Fibroblast of skin of left quadriceps (primary cell): ENCODE measurements at places on chromosomes 13 and 19.
A peak's percentile ranks its signal among the peaks of the same experiment; 100 is the strongest.

GRCh38 chr19:7382694-7383093 lies 34.0 kb downstream of the ARHGEF18 start:
- no peak for DNase-seq

- no peak for DNase-seq
Measured at GRCh38 chr13:63541336-63541735, 2125.7 kb upstream of the PCDH20 start.

DNA sequence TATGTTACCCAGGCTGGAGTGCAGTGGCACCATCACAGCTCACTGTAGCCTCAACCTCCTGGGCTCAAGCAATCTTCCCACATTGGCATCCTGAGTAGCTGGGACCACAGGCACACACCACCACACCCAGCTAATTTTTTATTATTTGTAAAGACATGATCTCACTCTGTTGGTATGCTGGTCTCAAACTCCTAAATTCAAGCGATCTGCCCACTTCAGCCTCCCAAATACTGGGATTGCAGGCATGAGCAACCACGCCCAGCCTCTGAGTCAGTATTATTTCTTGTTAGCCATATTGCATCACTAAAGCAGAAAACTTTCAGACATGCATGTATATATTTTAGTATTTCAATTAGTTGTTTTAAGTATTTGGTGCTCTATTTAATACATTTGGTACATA lies 376.4 kb downstream of the GPC6 start:
- peak; percentile 74 for DNase-seq

- DNase-seq, result no peak
Measured at GRCh38 chr19:1524287-1524971, 552 bp downstream of the PLK5 start.

GRCh38 chr13:30415430-30416030 lies 6.8 kb upstream of the UBE2L5 start:
- DNase-seq, result no peak

DNA sequence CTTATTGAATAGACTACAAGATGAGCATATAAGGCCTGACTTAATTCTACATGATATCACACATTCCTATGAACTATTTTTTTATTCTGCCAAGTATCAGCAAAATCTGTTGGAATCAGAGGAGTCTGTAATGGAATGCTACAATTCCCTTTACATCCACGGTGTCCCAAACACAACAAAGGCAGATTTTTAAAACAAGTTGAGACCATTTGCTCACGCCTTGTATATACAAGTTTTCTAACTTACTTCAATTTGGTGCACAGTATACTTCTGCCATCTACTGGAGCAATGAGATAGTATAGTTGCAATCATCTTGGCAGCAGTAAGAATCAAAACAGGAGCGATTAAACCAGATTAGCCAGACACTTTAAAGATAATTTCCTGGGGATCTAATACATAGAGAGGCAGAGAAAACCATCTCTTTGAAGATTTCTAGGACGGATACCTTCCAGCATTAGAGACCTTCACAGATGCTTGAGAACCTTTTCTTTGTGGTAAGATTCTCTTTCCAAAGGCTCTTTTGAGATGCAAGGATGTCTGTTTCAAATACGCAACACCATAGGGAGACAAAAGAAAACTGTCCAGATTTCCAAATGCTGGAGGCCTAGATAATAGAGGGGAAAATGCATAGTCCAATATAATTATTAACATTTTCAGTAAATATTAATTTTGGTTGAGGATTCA lies 302.0 kb upstream of the MIR17HG start:
- no peak for DNase-seq

- DNase-seq, result no peak
Measured at GRCh38 chr19:48741129-48741999, 954 bp upstream of the RASIP1 start.

DNA sequence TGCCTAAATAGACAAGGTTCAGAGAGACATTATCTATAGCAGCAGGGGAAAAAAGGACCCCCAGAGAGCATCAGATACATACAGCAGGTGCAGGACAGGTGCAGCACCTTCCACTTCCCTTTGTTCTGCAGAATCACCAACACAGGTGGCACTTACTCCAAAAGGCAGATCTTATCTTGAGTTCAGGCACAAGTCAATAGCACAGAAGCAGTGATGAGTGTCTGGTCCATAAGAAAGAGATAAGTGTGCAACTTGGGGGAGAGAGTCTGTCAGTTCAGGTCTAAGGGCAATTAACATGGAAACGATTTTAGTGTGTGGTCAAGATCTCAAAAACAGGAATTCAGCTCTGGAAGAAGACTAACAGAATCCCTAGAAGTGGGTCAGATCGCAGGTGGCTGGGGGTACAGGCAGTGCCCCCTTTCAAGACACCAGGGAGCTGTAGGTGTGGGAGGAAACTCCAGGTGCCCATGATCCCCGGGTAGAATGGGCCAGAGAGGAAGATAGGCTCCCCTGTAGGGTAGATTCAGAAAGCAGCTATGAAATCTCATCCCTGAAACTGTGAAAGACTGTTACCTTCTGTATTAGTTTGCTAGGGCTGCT lies 40.6 kb downstream of the TNFSF11 start:
- no peak for DNase-seq

DNA sequence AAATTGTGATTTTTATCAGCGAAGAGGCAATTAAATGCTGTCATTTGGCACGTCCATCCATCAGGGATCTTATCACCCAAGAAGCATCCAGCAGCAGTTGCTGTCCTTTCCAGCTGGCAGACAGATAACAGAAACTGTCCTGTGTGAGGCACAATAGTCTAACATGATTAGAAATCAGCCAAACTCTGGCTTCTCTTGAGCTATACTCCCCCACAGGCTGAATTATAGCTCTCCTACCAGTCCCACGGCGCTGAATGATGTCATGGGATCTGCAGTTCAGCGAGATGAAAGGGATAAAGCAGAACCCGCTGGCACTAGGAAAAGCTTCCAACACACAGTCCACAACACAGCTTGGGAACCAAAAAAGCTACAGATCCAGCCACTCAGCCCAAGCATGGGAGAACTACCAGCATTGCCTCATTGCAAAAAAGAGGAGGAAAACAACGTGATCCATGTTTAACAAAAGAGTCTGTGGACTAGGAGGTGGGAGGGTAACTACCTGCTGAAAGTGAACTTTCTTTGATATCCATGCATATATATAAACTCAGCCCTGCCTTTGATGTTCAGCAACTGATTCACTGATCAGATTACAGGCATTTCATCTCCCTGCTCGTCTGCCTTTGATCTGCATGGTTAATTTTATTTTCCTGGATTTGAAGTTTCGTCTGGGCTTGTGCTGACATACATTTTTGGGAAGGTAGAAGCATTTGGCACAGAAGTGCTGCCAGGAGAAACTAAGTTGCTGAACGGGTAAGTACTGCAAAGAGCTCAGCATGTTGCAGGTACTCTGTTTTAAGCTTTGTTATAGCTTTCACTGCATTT lies at the start of gene TNFRSF19:
Gene TNFRSF19 (plus strand): TSS at position 314 of the 822 bp plus-strand sequence. CDS start 19,772 bp downstream, outside the sequence.
- peak; percentile 74 for DNase-seq

- no peak for DNase-seq
Measured at GRCh38 chr13:20399961-20400360, 125.7 kb downstream of the CRYL1 start.

- DNase-seq, result no peak
Measured at GRCh38 chr19:10184636-10185035, 10.1 kb downstream of the DNMT1 start.

DNA sequence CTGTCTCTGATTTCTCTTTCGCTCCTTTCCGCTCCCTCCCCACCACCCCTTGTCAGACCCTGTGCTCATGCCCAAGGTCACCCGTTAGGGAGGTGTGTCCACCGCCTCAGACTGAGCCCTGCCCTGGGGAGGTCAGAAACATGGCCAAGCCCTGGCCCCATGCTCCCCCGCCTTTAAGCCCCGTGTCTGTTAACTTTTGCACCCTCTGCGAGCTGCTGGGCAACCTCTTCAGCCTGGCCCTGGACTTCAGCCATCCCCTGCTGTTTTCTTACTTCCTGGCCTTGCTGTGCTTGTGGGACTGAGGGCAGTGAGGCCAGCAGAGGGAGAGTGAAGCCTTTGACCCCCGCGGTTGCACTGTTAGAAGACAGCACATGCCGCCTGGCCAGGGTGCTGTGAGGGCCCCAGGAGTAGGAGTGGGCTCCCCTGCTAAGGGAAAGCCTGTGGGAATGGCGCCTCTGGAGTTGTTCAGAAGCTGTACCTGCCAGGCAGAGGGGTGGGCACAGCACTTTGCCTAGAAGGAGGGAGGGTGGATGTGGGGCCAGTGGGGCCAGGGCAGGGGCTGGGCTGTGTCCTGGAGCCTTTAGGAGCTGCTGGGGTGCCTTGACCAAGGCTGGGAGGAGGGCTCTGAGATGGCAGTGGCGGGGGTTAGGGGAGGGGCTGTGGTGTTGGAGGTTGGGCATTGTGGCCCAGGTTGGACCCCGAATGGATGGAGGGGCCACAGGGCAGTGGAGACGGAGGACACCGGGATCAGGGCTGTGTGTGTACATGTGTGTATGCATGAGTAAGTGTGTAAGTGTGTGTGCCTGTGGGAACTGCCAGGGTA lies 7.9 kb downstream of the UPF1 start:
- no peak for DNase-seq

- DNase-seq, result no peak
Measured at GRCh38 chr13:110965038-110965754, 50.3 kb upstream of the ANKRD10 start.

GRCh38 chr13:112767506-112768471 lies 78.0 kb downstream of the ATP11A start:
- no peak for DNase-seq

DNA sequence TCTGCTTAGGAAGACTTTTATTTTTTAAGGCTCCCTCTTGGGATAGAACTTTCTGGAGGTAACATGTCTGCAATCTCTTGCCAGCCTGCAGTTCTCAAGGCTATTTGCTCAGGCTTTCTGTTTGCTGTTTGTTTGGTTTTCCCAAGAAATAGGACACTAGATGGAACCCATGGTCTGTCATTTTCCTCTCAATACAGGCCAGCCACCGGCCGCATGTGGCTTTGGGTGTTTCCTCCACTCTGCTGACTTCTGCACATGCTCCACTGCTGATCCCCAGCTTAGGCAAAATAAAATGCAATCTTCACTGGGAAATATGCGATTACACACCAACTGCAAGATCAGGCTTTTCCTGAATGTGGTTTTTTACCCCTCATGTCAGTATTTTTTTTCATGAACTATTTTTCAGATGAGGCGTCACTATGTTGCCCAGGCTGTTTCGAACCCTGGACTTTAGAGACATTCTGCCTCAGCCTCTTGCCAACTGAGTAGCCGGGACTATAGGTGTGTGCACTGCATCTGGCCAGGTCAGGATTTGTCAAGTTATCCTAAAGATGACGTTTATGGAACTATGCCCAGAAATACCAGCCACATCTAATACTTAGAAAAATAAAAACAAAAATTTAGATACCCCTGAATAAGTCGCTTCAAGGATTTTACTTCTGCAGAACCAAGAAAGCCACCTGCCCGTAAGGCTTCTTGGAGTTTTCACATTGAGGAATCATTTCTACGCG lies 94.3 kb upstream of the PABPC3 start:
- DNase-seq, result no peak

DNA sequence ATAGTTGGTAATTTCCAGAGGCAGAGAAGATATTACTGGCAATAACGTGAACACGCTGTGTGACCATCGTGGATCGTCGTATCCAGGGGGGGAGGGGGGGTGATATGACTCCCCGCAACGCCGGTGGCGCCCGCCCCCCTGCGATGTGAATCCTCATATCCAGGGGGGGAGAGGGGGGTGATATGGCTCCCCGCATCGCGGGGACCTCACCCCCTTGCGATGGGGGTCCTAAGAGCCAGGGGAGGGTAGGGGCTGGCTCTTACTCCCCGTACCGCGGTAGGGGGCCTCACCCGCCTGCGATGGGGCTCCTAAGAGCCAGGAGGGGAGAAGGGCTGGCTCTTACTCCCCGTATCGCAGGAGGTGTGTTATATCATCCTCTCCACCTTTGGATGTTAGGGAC lies 31.3 kb upstream of the RGCC start:
- DNase-seq, result no peak

DNA sequence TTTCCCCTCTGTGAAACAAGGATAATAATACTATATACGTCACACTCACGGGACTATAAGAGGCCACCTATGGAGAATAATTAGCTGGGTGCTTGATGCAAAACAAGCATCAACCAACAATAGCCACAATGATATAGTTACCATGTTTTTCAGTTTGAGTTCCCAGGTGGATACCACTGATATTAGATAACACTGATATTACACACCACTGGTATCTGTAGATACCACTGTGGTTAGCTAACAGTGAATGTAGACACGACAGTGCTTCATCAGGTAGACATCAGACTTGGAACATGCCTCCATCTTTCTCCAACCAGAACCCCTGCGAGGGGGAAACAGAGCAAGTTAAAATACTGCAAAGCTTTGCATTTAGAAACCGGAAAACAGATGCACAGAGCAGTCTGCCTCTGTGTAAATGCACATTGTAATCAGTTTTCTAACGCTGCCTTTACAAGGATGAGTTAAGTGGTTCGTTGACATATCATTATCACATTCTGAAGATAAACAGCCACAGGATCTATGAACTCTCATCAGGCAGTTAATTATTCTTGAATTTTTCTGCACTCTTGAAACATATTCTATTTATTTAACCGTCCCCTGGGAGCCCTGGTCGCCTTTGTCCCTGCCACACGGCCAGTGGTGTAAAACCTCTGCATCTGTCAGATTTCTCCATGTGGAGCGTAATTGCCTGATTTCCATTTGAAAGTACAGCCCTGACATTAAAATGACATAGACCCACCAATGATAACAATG lies 80.7 kb downstream of the RNASEH2B start:
- no peak for DNase-seq

- DNase-seq, result no peak
Measured at GRCh38 chr13:28117689-28118377, 17.5 kb upstream of the FLT3 start.

DNA sequence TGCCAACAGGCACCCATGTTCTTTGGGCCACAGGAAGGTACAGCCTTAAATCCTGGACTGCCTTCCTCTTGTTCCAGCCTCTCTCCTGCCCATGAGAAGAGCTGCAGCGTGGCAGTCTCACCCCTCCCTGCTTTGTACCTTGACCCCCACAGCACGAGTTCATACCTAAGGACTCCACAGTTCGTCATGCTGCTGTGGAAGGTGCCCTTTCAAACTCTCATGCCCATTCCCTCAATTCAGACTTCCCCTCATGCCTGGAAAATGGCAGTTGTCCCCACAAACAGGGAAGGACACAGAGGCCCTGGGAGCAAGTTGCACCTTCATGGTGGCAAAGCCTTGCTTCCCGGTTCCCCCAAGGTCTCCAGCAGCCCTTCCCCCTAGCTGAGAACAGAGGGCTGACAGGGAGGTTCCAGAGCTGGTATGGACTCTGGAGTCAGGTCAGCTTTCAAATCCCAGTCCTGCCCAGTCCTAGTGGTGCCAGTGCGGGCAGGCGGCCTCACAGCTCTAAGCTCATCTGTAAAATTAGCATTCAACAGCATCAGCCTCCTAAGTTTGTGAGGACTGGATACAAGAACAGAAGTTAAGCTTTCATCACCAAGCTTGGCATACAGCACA lies 8.6 kb downstream of the GSK3A start:
- DNase-seq, result no peak

- no peak for DNase-seq
Measured at GRCh38 chr13:106911627-106912026, 343.7 kb upstream of the ARGLU1 start.
